ENCODE measurements at places on chromosomes 3 and 15.
A peak's percentile ranks its signal among the peaks of the same experiment; 100 is the strongest.

DNA sequence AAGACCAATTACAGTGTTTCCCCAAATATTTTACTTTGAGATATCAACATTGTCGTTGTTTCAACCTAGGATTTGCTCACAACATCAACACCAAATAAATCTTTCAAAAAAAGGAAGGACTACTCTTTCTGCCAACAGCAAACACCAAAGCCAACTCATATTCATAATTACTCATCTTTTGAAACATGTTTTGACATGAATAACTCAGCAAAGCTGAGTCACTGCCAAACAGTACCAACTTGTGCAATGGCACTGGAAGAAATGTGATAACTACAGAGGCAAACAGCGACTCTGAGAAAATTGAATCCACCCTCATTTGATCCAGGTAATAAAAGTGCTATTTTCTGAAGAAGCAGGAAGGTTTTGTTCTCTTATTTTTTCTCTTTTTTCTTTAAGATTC lies 67.2 kb downstream of the PEX5L start:
- peaks cover 3% of the 10 kb centered on the region for H3K4me1 ChIP-seq
- peaks cover 8% of the 10 kb centered on the region for H3K27me3 ChIP-seq
- no peak overlapping the region for H3K27ac ChIP-seq

GRCh38 chr15:60899322-60899966 lies 329.7 kb downstream of the RORA start:
- peaks cover 45% of the 10 kb centered on the region for H3K27me3 ChIP-seq
- no peaks in the 10 kb centered on the region for H3K4me1 ChIP-seq
- DNase-seq: no peak
- H3K4me3 ChIP-seq: no peak overlapping the region
- H3K27ac ChIP-seq: no peak overlapping the region
- no peaks in the 10 kb centered on the region for H3K36me3 ChIP-seq

DNA sequence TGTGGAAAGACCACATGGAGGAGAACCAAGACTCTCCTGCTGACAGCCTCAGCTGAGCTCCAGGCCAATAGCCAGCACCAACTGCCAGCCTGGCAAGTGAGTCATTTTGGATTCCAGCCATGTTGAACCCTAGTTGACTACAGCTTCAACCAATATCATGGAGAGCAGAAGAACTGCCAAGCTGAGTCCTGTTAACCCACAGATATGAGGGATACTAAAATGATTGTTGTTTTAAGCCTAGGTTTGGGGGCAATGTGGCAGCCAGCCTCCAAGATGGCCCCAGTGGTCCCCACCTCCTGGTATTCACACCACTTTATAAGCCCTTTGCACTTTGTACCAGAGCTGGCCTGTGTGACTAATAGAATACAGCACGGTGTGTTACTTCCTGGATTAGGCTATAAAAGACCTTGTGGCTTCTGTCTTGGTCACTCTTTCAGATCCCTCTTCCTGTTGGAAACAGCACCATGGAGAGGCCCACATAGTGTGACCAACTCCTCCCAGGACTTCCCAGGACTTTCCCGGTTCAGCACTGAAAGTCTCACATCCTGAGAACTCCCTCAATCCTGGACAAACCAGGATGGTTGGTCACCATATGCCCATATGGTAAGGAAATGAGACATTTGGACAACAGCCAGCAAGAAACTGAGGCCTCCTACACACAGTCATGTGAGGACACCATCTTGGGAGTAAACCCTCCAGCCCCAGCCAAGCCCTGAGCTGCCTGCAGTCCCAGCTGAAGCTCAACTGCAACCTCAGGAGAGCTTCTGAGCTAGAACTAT lies 32.4 kb upstream of the CDV3 start:
- H3K27ac ChIP-seq: no peak overlapping the region
- H3K27me3 ChIP-seq: no peaks in the 10 kb centered on the region
- peak overlapping the region; percentile 11 for H3K4me3 ChIP-seq

GRCh38 chr15:29008846-29009245 lies 123.1 kb downstream of the APBA2 start:
- H3K36me3 ChIP-seq: no peaks in the 10 kb centered on the region
- no peak for DNase-seq
- H3K27ac ChIP-seq: no peak overlapping the region
- no peaks in the 10 kb centered on the region for H3K27me3 ChIP-seq

GRCh38 chr15:54500330-54500729 lies 522.1 kb downstream of the UNC13C start:
- H3K27ac ChIP-seq: no peak overlapping the region
- no peak overlapping the region for H3K4me3 ChIP-seq
- H3K27me3 ChIP-seq: no peaks in the 10 kb centered on the region

DNA sequence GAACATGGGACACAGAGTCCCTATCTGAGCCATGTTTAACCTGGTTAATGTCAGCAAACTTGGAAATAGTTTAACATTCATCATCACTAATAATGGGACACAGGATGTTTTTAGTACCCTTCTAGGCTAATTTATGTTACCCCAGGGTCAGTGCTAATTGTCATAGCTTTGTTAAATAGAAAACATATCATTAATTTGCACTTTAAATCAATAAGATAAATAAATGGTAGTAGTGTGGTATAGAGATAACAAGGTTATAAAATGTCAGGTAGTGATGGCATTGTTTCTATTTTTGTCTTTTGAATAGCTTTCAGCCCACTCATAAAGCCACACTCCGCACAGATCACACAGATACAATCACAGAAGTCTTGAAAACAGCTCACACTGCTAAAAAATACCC lies 534.9 kb downstream of the MECOM start:
- peaks cover 10% of the 10 kb centered on the region for H3K27me3 ChIP-seq
- no peak overlapping the region for H3K4me3 ChIP-seq
- H3K36me3 ChIP-seq: no peaks in the 10 kb centered on the region
- H3K4me1 ChIP-seq: no peaks in the 10 kb centered on the region
- DNase-seq: no peak

- H3K4me3 ChIP-seq: peak overlapping the region; percentile 38
- peak; percentile 84 for DNase-seq
- no peak overlapping the region for H3K27ac ChIP-seq
- no peaks in the 10 kb centered on the region for H3K27me3 ChIP-seq
- peaks cover 32% of the 10 kb centered on the region for H3K4me1 ChIP-seq
Observed at GRCh38 chr3:192892981-192893700, 24.5 kb downstream of the MB21D2 start.

DNA sequence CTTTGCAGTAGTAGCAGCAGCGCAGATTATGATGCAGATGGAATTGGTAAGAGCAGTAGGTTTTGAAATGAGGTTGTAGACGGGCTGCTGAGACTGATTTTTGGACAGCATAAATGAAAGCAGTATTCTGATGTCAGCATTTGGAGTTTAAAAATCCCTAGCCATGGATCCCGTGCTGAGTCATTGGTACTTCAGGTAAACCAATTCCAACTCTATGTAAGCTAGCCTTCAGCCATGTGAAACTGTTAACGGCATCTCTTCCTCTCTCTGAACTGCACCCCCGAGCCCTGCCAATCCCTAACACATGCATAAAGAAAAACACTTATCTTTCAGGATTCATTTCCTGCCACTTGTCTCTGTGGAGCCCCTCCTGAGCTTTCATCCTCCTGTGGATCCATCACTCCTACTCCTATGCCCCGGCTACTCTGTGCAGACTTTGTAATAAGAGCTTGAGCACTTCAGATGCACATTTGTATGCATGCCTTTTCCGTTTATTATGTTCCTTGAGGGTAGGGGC lies 119.0 kb downstream of the AKAP13 start:
- peaks cover 13% of the 10 kb centered on the region for H3K4me1 ChIP-seq
- no peaks in the 10 kb centered on the region for H3K27me3 ChIP-seq
- H3K27ac ChIP-seq: no peak overlapping the region
- H3K36me3 ChIP-seq: no peaks in the 10 kb centered on the region
- H3K4me3 ChIP-seq: no peak overlapping the region

DNA sequence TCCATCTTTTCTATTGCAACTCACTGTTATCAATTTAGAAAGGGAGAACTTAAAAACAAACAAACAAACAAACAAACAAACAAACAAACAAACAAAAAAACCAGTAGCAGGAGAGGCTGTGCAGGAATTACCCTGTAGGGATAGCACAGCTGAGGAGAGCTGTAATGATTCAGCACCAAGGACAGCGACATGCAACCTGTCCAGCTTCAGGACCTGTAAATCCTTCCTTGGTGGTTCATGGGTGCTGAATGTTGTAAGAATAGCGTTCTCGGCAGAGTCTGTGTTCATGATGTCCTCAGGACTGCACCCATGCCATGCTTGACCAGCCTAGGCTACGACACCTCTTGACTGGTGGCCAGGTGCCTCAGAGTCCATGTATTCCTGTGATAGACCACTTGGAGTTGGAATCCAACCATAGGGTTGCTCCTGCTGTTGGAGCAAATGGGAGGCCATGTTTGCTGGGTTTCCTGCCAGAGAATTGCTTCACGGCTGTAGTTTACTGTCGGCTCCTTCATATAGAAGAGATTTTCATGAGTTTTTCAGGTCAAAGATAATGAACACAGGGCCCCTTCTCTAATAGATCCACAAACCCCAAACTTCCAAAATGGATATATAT lies 65.9 kb downstream of the CACNA2D3 start:
- H3K4me1 ChIP-seq: no peaks in the 10 kb centered on the region
- no peak overlapping the region for H3K27ac ChIP-seq
- peak; percentile 7 for DNase-seq
- H3K36me3 ChIP-seq: no peaks in the 10 kb centered on the region
- H3K4me3 ChIP-seq: no peak overlapping the region
- peaks cover 9% of the 10 kb centered on the region for H3K27me3 ChIP-seq

DNA sequence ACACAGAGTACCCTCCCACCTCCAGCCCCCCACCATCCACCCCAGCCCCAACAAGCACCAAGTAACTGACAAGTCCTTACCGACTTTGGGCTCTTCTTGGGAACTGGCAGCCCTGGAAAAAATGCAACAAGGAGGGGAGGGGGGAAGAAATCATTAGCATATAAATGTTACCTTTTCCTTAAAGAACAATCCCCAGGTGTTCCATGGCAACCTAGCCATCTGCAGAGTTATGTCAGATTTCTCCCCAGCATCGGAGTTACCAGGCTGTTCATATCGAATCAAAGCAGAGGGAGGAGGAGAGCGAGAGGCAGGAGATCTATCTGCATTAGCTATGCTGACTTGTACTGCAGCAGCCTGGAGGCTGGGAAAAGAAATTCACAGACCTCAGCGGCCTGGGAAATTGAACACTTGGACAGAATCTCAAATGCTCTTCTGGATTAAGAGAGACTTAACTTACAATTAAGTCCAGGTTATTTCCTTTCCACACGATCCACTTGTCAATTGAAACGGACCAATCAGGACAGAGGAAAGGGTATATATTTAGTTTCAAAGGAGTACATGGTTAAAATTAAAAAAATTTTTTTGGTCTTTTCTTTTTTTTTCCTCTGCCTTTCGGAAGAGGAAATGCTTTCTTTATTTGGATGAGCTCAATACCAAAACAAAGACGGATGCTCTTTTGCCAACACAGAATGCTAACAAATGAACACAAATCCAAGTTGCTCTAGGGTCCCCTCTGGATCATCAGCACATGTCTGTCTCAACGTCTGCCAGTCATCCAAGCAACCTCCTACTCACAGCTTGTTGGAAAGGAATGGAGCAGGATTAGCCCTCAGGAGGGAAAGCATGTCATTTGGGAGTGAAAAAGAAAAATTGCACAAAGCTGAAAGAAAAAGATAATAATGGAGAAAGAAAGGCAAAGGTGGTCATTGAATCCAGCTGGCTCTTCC lies 637.1 kb downstream of the MAGI1 start:
- no peak overlapping the region for H3K4me3 ChIP-seq
- H3K36me3 ChIP-seq: no peaks in the 10 kb centered on the region
- no peak for DNase-seq
- H3K4me1 ChIP-seq: no peaks in the 10 kb centered on the region

DNA sequence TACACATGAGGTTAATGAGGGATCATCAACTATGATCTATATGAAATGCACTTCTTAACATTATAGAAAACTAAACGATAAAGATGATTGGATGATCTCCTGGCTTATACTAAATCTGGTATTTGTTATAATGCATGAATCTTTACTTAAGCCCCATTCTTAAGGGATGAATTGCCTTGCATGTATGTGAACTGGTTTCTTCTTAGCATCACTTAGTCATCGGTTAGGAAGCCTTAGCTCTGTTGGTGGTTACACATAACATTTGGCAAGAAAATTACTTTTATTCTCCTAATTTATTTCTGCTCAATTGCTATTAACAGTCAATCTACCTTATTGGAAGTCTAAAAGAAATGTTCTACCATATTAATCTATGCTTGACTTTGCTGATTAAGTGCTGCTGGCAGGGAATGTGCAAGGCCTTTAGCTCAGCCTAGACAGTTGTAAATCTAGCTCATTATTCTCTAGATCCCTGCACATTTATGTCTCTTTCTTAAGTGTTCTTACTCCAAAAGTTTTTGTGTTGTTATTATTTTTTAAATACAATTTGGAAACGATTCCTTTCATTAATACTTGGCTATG lies 356.0 kb downstream of the ZPLD1 start:
- no peak overlapping the region for H3K27ac ChIP-seq
- H3K4me3 ChIP-seq: no peak overlapping the region
- no peaks in the 10 kb centered on the region for H3K36me3 ChIP-seq

- no peak for DNase-seq
- H3K36me3 ChIP-seq: no peaks in the 10 kb centered on the region
- no peak overlapping the region for H3K27ac ChIP-seq
- H3K4me1 ChIP-seq: peaks cover 12% of the 10 kb centered on the region
- no peaks in the 10 kb centered on the region for H3K27me3 ChIP-seq
Observed at GRCh38 chr15:77656294-77656693, 23.6 kb upstream of the LINGO1 start.

GRCh38 chr3:33980252-33980651 lies 181.8 kb downstream of the PDCD6IP start:
- no peak overlapping the region for H3K27ac ChIP-seq
- no peaks in the 10 kb centered on the region for H3K4me1 ChIP-seq
- peak; percentile 8 for DNase-seq
- no peaks in the 10 kb centered on the region for H3K36me3 ChIP-seq
- H3K27me3 ChIP-seq: peaks cover 7% of the 10 kb centered on the region

GRCh38 chr15:73845907-73846306 lies 27.5 kb upstream of the TBC1D21 start:
- DNase-seq: no peak
- no peak overlapping the region for H3K27ac ChIP-seq
- no peaks in the 10 kb centered on the region for H3K36me3 ChIP-seq

DNA sequence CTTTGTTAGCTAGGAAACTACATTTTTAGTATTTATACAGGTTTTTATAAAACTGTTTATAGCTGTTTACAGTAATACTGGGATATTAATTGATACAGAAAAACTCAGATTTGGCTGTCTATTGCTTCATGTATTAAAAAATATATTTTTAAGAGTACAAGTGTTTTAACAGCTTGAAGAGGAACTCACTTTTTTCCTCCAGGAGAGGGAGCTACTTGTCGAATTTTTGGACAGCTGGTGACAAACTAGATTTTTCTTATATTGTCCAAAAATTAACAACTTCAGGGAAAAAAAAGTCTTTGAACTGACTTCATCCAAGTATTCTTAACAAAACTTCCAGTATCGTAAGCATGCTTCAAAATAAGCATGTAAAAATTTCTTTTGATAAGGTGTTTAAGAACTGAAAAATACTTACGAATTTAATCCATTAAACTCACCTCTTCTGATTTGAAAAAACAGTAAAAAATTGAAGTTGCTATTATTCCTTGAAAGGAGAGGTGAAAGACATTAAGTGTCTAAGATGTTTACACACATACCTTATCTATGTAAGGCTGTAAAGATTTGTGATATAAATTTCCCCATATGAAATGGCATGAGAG lies 4.0 kb downstream of the DIPK2A start:
- H3K36me3 ChIP-seq: no peaks in the 10 kb centered on the region
- no peak for DNase-seq
- H3K27me3 ChIP-seq: no peaks in the 10 kb centered on the region
- H3K4me3 ChIP-seq: no peak overlapping the region
- H3K4me1 ChIP-seq: peaks cover 5% of the 10 kb centered on the region

GRCh38 chr3:21049334-21050062 lies 701.5 kb downstream of the ZNF385D start:
- no peaks in the 10 kb centered on the region for H3K27me3 ChIP-seq
- H3K36me3 ChIP-seq: no peaks in the 10 kb centered on the region
- H3K27ac ChIP-seq: no peak overlapping the region
